ENCODE measurements at places on chromosomes 7 and 10.
A peak's percentile ranks its signal among the peaks of the same experiment; 100 is the strongest.

DNA sequence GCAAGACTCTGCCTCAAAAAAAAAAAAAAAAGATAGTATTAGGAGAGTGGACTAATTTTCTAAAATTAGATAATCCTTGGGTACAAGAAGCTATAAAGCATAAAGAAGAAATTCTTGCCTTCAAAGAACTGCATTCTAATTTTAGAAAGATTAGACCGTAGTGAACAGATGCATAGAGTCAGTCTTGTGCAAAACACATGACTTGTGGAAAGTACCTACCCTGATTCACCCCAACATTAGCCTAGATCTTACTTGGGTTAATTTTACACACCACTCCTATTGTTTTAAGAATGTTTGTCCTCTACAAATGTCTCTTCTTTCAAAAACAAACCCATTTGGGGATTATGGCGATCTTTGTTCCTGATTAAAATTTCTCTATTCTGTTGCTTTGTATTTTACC is 38.9 kb upstream of the SP8 start:
- no peak for DNase-seq

GRCh38 chr7:100489121-100489520 is 5.4 kb downstream of the NYAP1 start:
- no peak for DNase-seq

DNA sequence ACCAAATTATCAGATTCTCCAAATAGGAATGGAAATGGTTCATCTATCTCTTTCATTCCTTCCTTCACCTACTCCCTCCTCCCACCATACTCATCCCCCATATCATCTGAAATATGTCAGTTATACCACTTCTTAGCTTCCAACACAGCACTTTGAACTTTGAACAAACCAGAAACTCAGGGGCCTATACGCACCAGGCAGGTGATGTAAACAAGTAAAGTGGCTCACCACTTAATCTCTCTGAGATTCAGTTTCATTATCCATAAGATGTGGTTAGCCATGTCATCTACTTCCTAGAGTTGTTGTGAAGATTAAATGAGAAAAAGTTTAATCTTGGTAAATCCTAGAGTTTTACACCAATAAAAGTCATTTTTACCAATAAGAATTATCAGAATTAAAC is 65.9 kb upstream of the LRRN3 start:
- DNase-seq = no peak

GRCh38 chr10:51000164-51000563 is 74.1 kb upstream of the PRKG1 start:
- no peak for DNase-seq

GRCh38 chr7:50204581-50204980 is 99.9 kb upstream of the IKZF1 start:
- DNase-seq = no peak

GRCh38 chr10:129694691-129695243 is 227.7 kb downstream of the MGMT start:
- no peak for DNase-seq

DNA sequence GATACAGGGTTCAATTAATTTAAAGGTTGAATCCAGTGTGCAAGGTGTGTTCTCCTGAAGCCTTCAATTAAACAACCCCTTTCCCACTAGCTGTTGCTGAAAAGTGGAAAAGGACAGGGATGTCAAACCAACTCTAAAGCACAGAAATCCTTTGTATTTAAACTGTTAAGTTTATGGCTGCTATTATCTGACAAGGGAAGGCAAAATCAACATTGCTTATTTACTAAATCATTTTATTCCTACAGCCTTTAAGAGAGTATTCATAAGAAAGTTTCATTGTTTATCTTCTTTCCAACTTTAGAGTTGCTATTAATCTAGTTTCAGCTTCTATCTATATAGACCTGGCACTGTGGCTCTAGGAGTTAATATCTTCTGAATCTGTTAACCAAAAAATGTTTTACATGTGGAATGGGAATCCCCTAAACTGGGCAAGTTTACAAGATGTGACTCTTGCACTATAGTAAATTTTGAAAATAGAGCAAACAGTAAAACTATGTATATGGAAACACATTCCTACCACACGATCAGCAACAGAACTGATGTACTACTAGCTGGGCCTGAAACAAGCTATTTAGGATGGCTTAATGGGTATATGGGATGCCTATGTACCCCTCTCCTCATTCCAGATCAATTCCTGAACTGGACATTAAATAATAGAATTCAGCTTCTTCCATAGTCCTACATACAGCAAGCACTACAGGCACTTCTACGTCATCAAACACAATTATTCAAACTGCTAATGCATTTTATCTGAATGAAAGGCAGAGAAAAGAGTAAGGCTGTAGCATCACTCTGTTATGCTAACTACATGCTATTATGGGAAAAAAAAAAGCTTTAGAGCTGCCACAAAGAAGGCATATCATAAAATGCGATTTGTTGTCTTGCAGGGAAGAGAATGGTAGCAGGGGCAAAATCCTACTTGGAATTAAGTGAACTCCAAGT is 52.8 kb downstream of the CDK6 start:
- no peak for DNase-seq

- no peak for DNase-seq
Observed at GRCh38 chr10:58590152-58590840, 77.6 kb downstream of the BICC1 start.

GRCh38 chr7:106480616-106481031 is 180.3 kb downstream of the CCDC71L start:
- DNase-seq = no peak

- DNase-seq = no peak
Observed at GRCh38 chr7:82818171-82818570, 344.5 kb downstream of the PCLO start.

GRCh38 chr10:117597216-117597615 is 54.7 kb downstream of the EMX2 start:
- no peak for DNase-seq

- no peak for DNase-seq
Observed at GRCh38 chr10:63591600-63592379, 70.6 kb downstream of the REEP3 start.

GRCh38 chr10:91590142-91590903 is 42.5 kb downstream of the PPP1R3C start:
- DNase-seq = no peak

DNA sequence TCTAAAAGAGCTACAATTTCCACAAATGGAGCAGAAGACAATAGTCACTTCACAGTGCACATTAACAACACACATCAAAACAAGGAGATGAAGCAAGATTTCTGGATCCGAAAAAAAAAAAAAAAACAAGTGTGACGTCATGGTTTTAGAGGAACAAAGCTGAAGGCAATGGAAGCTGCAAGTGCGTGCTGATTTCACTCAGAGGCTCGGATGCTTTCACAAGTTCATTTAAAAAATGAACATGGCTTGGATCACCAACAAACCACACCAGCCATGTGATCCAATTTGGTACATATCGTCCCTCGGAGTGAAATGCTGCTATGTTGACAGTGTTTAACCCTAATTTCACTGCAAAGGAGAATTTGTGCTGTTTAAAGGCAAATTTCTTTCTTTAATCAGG is 337.0 kb upstream of the PRKCQ start:
- DNase-seq = no peak

GRCh38 chr7:34603711-34604444 is 54.1 kb upstream of the NPSR1 start:
- no peak for DNase-seq

DNA sequence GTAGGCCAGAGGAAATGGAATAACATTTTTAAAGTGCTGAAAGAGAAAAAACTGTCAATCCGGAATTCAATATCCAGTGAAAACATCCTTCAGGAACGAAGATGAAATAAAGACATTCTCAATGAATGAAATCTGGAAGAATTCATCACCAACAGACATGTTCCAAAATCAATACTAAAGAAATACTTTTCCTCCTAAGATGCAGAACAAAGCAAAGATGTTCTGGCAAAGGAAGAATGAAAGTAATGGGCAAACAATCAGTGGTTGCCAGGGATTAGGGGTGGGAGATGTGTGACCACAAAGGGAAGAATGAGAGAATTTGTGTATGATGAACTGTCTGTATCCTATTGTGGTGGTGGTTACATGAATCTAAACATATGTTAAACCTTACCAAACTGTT is 52.8 kb upstream of the EEPD1 start:
- DNase-seq = no peak

- no peak for DNase-seq
Observed at GRCh38 chr10:44419790-44420549, 35.1 kb upstream of the CXCL12 start.

- no peak for DNase-seq
Observed at GRCh38 chr7:117219485-117219884, 103.4 kb downstream of the WNT2 start.

DNA sequence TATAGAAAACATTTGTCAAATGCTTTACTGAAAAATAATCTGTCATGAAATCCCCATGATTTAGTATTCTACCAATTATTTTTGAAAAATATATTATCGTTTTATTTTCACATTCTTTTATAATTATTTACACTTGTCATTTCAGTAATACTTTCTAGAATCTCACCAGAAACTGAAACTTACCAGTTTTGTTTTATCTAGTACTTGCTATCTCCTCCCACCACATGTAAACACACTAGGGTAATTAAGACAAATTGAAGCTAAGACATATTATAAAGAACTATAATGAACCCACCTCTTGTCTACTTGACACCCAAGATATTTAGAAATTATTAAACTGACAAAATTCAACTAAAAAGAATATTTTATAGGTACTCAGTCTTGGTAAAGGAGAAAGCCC is 51.5 kb upstream of the GRM3 start:
- no peak for DNase-seq

DNA sequence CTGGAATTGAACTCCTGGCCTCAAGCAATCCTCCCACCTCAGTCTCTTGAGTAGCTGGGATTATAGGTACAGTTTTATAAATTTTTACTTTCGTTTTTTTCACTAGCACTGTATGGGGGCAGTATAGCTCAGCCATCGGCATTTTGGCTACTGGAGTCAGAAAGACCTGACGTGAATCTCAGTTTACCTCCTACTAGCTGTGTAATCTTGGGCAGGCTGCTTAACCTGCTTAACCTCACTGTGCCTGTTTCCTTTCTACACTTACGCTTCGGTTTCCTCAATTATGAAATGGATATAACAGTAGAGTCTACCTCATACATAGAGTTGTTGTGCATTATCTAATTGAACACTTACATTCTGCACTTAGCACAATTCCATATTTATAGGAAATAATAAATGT is 16.7 kb downstream of the STN1 start:
- DNase-seq = no peak

DNA sequence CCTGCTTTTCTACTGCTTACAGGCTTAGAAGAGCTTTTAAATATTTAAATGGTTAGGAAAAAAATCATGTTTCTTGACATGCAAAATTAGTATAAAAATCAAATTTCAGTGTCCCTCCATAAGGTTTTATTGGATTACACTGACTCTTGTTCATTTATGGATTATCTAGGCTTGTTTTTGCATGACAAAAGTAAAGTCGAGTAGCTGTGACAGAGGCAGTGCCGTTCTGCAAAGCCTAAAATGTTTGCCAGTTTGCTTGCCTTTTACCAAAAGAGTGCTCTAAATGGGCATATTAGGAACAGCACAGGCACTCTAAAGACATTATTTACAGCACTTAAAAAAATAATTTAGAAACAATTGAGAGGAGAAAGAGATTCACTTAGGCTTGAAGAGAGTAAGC is 139.6 kb downstream of the TSPAN12 start:
- DNase-seq = no peak

DNA sequence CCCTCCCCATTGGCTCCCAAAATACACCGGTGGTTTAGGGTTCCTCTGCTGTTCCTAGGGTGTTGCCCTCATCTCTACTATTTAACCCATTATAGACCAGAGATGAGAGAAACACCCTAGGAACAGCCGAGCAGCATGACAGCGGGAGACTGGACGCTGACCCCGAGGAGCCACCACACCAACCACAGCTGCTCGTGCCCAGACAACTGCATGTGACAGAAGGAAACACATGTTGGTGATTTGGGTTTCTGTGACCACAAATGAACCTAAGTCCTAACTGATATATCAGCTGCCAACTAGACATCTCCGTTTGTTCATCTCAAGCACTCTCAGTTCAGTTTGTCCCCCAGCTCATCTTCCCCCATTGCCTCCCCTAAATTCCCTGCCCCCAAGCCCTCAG is 13.4 kb downstream of the CFAP43 start:
- DNase-seq = peak; percentile 9

DNA sequence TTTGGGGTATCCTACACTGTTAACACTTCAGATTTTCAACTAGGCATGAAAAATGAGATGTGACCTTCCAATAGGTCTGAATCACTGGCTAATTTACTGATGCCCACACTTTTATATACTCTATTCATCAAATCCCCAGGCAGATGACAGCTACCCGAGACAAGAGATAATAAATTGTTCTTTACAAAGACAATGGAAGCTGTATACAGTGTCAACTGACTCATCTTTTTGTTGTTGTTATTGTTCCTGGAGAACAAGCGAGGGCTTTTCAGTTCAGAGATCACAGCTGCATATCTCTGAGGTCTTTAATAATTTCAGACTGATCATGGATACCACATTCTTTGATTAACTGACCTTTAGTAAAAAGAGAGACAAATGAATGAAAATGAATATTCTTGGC is 228.9 kb downstream of the SDHAF3 start:
- DNase-seq = no peak

GRCh38 chr7:135773464-135773863 is 24.9 kb upstream of the FAM180A start:
- DNase-seq = no peak
